ENCODE measurements at places on chromosomes 1 and 21.

DNA sequence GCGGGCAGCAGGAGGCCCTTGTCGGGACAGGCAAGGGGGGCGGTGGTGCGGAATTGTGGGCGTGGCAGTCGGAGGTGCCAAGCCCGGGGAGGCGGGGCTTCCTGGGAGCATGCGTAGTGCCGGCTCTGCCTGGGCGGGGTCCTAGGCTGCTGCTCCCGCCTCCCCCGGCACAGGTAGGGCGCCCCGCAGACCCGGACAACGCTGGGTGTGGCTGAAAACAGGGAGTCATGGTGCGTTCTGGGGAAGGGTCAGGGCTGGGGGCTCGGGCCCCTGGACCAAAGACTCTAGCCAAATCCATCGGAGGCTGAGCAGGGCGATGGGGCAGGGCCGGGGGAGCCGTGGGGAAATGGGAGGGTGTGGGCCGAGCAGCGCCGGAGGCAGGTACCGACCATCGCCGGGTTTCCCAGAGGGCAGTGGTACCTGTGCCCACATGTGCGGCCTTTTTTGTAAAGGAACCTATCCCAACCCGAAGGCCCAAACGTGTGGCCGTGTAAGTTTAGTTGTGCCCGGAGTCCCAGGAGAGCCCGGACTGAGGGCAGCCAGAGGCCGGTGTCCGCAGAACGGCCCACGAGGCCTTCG is 231.9 kb downstream of the SDCCAG8 start:
- peak; percentile 92 for DNase-seq
- peaks cover 1% of the 10 kb centered on the region for H3K27me3 ChIP-seq
- no peaks in the 10 kb centered on the region for H3K36me3 ChIP-seq
- H3K4me1 ChIP-seq, result no peaks in the 10 kb centered on the region

DNA sequence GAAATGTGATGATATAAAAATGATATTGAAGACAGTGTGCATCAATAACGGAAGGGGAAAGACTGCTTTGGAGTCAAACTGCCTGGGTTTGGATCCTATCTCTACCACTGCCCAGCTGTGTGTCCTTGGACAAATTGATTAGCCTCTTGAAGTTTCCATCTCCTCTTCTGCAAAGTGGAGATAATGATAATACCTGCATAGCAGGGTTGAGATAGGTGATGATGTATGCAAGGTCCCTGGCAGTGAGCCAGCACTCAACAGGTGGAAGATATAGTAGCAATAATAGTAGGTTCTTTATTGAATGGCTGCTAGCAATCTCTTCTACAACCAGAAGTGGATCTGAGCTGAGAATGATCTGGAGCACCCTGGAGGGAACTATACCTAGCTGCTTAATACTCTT is 166.7 kb downstream of the MIS18A start:
- H3K27me3 ChIP-seq, result no peaks in the 10 kb centered on the region
- no peaks in the 10 kb centered on the region for H3K4me1 ChIP-seq
- no peak overlapping the region for H3K4me3 ChIP-seq
- no peaks in the 10 kb centered on the region for H3K36me3 ChIP-seq
- no peak overlapping the region for H3K27ac ChIP-seq

GRCh38 chr21:25385911-25386474 is 221.3 kb downstream of the MRPL39 start:
- H3K4me1 ChIP-seq, result no peaks in the 10 kb centered on the region
- no peak overlapping the region for H3K27ac ChIP-seq
- no peaks in the 10 kb centered on the region for H3K36me3 ChIP-seq
- no peaks in the 10 kb centered on the region for H3K27me3 ChIP-seq
- H3K4me3 ChIP-seq, result no peak overlapping the region

DNA sequence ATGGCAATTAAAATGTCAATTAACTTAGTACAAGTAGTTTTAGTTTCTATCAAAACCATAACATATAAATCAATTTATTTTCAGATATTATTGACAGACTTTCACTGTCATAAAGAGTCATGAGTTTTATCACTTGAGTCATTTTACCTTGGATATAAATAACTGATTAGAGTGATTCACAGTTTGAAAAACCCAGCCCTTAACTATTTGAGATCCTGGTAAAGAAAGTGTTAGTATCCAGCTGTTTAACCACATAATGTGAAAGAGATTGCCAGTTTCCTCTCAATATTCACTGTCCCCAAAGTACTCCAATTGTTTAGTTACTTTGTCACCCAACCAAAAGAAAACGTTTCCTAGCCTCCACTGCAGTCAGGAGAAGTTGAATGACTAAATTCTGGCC is 91.3 kb downstream of the UCHL5 start:
- no peaks in the 10 kb centered on the region for H3K27me3 ChIP-seq
- H3K4me3 ChIP-seq, result no peak overlapping the region
- no peaks in the 10 kb centered on the region for H3K4me1 ChIP-seq
- no peak overlapping the region for H3K27ac ChIP-seq

DNA sequence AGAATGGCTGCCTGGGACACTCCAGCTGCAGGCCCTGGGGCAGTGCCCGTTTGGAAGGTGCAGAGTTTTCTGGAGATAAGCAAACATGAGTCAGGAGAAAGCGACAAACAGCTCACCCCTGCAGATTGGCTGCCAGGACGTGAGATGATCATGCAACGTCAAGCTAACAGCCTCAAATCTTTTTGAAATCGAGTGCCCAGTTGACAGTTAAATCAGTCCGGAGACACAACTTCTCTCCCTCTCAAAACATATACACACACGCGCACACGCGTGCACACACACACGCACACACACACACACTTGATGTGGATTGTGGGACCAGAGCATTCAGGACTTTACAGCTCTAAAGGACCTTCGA is 49.4 kb downstream of the TENT5C start:
- H3K27me3 ChIP-seq, result no peaks in the 10 kb centered on the region
- H3K27ac ChIP-seq, result no peak overlapping the region
- H3K36me3 ChIP-seq, result no peaks in the 10 kb centered on the region

DNA sequence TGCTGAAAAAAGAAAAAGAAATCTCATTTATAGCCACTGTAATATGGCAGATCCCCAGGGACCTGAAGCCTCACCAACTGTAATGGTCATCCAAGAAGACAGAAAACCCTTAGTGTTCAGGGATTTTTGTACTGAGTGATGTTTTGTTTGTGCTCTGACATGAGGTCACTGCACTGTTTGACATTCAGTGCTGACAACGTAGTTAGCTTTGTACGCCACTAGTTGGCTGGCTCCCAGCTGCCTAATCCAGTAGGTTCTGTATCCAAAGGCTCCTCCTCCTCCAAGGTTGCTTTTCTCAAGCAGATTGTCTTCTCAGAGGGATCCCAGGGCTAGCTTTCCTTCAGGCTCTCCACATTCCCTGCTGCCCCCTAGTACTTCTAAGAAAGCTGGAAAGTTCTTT is 9.5 kb upstream of the YRDC start:
- H3K36me3 ChIP-seq, result peaks cover 49% of the 10 kb centered on the region
- H3K4me3 ChIP-seq, result no peak overlapping the region
- no peak overlapping the region for H3K27ac ChIP-seq
- DNase-seq, result peak; percentile 70
- no peaks in the 10 kb centered on the region for H3K27me3 ChIP-seq

- H3K4me1 ChIP-seq, result peaks cover 5% of the 10 kb centered on the region
- DNase-seq, result no peak
- H3K4me3 ChIP-seq, result no peak overlapping the region
- H3K27me3 ChIP-seq, result no peaks in the 10 kb centered on the region
These were observed 39.8 kb downstream of the FAM78B start for GRCh38 chr1:166127003-166127402.

GRCh38 chr1:161733526-161733925 is 12.2 kb downstream of the FCRLB start:
- no peaks in the 10 kb centered on the region for H3K36me3 ChIP-seq
- peaks cover 24% of the 10 kb centered on the region for H3K4me1 ChIP-seq
- peaks cover 33% of the 10 kb centered on the region for H3K27me3 ChIP-seq

GRCh38 chr1:210758761-210759160 is 375.2 kb downstream of the KCNH1 start:
- DNase-seq, result no peak
- no peaks in the 10 kb centered on the region for H3K4me1 ChIP-seq
- no peaks in the 10 kb centered on the region for H3K36me3 ChIP-seq
- H3K27ac ChIP-seq, result no peak overlapping the region
- peaks cover 8% of the 10 kb centered on the region for H3K27me3 ChIP-seq

DNA sequence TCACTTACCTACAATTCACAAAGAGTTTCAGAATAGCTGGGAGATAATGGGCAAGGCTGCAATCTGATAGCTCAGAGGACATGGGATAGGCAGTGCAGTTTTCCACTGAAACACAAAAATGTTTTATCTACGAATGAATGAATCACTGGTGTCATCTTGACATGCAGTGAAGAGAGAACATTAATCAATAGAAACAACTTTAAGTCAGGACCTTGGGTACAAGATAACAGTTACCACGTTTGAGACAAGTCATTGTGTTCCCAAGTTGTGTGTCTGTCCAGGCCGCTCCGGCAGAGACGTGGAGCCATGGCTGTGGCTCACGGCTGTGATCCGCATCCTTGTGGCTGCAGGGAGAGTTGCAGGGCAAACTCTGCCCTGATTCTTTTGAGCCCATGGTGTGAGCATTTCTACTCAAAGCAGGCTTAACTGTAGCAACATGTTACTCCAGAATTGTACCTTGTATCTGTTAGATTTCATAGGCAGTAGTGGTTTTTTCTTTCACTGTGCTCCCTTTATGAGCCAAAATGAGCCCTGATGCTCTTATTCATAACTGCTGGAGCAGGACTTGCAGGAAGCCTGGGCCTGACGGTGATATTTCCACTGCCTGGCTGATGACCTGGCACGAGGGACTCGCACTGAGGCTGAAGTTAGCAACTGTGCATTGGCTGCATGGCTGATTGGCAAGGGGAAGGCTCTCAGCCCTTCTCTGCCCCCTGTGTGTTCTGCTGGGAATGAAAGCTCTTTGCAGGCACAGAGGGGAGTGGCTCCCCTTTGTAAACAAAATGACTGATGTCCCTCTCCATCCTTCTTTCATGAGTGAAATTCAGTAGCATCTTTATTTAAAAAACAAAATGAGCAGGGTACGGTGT is 465.2 kb downstream of the AJAP1 start:
- DNase-seq, result peak; percentile 82

- H3K4me3 ChIP-seq, result no peak overlapping the region
- peaks cover 20% of the 10 kb centered on the region for H3K36me3 ChIP-seq
- DNase-seq, result no peak
- no peaks in the 10 kb centered on the region for H3K27me3 ChIP-seq
These were observed 179.8 kb downstream of the PHTF1 start for GRCh38 chr1:113579256-113580018.

All from endodermal cell (in vitro differentiated cells).